ENCODE measurements at places on chromosomes 3 and 15.
A peak's percentile ranks its signal among the peaks of the same experiment; 100 is the strongest.

GRCh38 chr3:119181765-119182164 is 8.4 kb downstream of the UPK1B start:
- ATAC-seq, result no peak

GRCh38 chr15:84552896-84553295 is 47.9 kb upstream of the ZSCAN2 start:
- no peak for ATAC-seq

DNA sequence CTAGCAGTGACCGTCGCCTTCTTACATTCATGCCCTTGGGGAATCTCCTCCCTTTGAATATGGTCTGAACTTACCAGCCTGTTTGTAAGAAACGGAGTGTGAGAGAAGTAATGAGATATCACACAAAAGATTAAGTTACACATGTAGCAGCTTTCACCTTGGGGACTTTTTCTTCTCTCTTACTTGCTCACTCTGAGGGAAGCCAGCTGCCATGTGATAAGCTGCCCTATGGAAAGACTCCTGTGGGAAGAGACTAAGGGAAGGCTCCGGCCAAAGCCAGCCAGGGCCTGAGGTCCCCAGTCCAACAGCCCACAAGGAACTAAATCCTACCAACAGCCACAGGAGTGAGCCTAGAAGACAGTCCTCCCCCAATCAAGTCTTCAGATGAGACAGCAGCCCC is 190.4 kb upstream of the TSC22D2 start:
- no peak for ATAC-seq

- ATAC-seq, result no peak
Observed at GRCh38 chr3:179933080-179933479, 103.7 kb downstream of the PEX5L start.

DNA sequence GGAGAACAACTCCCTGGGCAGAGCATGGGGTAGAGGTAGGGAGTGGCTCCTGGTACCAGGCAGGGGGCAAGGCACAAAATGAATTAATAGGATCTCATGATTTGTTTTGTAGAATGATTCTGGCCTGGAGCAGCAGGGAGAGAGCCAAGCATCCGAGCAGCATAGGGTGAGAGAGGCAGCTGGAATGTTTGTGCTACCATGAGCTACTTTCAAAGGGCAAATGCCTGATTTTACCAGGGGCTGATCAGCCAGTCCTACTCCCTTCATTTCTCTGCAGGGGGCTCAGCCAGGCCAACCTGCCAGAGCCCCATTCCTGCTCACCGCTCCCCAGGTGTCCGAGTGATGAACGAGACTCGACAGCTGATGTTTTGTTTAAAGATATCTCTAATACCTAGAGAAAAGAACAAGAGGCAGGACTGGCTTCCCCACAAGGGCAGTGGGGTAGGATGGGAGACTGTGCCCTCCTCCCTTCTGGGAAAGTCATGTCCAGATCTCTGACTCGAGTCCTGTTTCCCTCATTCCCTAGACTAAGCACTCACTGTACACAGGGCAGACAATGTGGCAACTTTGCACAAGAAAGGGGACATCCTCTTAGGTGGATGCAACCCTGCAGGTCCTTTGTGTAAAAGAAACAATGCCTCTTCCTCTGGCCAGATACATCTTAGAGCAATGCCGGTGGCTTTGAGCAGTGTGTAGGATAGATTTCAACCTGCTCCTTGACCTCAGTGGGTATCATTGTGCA is 12.9 kb downstream of the DUOX2 start:
- no peak for ATAC-seq

DNA sequence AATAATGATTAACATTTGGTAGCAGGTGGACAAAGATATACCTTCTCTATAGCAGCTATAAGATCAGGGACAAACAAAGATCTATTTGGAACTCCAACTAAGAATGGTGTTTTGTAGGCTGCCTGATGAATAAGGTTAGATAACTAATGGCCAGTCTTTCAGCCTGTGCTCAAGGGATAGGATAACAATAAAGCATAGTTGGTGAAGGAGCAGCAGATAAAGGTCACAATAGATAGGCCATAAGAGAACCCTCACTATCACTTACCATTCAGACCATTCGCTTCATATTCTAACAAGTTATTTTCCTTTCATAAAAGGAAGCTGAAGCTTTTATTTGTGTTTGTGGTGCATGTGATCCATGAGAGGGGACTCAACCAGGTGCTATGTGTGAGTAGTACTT is 19.8 kb downstream of the EPM2AIP1 start:
- no peak for ATAC-seq

DNA sequence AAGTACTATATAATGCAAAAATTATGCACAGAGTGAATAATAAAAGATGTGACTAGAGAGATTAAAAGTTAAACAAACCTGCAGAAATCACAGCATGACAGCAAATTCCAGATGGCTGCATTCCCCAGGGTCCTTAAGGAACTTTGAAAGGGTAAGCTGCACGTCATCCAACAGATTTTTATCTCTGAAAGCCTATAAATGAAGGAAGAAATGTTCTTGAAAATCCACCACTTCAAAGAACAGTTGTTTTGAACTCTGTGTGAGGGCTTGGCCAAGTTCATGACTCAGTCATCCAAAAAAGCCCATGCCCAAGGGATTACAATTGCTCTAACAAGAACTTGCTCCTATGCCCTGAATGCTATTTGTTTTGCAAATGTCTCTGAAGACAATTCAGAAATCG is 603.6 kb downstream of the PLOD2 start:
- ATAC-seq, result no peak

DNA sequence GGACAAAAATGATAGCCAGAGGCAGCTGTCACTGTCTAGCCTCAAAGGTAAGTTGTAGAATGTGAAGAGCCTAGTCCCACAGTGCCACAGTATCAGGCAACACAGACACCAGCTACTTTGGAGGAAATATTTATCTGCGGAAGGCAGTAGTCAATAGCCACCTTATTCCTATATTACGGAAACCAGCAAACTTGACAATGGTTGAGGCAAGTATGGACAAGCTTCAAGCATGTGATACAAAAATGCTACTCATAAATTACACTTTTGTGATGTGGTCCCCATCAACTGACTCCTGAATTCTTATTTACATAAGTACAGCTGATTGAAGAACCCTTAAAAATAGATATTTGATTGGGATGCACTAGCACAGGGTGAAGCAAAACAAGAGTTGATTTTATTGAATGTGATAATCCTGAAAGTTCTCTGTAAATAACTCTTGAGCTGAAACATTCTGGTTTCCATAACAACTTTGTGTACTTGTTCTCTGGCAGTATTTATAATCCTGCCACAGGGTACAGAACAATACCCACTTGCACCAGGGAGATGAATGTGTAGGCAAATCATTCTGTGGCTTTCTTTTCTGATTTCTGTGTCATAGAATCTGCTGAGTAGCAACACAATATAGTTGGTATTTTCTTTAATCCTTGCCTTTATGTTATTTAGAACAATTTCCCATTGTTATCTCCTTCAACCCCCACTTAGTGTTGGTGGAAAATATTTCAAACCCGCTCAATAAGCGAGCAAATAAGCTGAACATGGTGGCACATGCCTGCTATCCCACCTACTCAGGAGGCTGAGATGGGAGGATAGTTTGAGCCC is at the start of gene ANKUB1:
Gene ANKUB1, minus strand, starts transcription at position 103 of the 819 bp plus-strand sequence. CDS start 188 bp downstream, outside the sequence.
- no peak for ATAC-seq

GRCh38 chr15:96073908-96074307 is 256.6 kb upstream of the NR2F2 start:
- ATAC-seq, result no peak

GRCh38 chr3:43176666-43177065 is 70.8 kb upstream of the POMGNT2 start:
- ATAC-seq, result no peak

GRCh38 chr3:124792341-124793040 is 62.2 kb downstream of the UMPS start:
- no peak for ATAC-seq

DNA sequence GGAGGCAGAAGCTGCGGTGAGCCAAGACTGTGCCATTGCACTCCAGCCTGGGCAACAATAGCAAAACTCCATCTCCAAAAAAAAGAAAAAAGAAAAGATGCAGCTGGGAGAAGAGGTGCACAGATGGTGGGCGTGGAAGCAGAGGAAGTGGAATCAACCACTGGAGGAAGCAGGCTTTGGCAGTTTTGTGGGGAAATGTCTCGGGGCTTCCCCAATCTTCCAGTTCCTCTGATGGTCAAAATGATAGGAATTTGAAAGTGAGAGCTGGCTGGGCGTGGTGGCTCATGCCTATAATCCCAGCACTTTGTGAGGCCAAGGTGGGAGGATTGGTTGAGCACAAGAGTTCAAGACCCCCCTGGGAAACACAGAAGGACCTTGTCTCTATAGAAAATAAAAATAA is 48.1 kb upstream of the SMAD3 start:
- ATAC-seq, result no peak

DNA sequence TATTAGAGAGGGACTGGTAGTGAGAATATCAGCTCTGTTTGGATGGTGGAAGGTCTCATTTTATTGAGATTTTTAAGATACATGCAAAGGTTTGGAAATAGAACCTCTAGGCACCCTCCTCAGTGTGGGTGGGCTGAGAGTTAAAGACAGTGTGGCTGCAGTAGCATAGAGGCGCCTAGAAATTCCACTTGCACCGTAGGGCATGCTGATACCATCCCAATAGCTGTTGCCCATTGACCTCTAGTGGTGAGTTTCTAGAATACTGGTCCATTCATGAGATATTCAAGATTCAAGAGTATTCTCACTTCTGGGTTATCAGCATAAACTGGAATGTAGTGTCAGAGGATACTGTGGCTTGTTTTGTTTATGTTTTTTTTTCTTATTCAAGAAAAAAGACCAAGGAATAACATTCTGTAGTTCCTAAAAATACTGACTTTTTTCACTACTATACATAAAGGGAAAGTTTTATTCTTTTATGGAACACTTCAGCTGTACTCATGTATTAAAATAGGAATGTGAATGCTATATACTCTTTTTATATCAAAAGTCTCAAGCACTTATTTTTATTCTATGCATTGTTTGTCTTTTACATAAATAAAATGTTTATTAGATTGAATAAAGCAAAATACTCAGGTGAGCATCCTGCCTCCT is 87.2 kb downstream of the TGFBR2 start:
- peak; percentile 78 for ATAC-seq
